ENCODE measurements at places on chromosomes 4 and X.

DNA sequence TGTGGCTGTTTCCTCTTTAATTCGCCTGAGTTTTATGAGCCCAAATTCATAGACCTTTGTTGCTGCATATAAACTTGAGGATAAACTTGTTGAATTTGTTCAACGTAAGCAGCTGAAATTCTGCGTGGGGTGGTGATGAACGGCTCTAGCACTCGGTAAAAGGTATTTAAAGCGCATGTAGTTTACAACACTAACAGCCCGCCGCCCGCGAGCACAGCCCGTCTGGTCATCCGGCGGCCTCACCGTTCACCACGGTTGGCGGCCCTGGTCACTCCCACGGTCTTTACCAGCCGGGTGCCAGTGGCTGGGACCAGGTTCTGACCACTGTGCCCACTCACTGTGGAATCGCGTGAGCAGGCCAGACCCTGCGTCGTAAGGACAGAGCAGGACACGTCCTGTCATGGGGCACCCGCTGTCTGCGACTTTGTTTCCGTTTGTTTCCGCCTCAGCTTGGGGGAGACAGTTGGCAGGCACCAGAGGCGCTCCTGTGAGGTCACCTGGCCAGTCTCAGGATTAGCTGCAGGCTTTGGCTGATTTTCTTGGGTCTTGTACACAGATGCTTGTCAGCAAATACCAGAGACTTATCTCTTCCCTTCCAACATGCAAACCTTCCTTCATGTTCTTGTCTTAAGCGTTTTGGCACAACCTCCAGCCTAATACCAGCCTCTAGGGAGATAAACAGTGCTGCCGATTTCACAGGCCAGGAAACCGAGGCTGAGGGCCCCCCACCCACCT is 36.8 kb upstream of the SPON2 start:
- DNase-seq, result no peak

GRCh38 chrX:55135171-55135570 is 46.4 kb downstream of the PAGE2 start:
- peak; percentile 19 for DNase-seq

GRCh38 chr4:183411291-183411861 is 33.1 kb upstream of the CDKN2AIP start:
- no peak for DNase-seq

DNA sequence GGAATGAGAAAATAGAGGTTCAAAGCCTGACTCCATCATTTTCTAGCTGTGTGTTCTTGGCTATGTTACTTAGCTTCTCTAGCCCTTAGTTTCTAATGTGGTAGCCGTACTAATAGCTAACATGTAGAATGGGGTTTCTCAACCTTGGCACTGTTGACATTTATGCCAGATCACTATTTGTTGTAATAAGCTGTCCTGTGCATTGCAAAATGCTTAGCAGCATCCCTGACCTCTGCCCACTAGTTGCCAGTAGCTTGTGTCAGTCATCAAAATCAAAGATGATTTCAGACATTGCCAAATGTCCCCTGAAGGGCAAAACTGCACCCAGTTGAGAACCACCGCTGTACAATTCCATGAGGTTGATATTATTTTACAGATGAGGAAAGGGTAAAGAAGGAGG is 18.3 kb upstream of the ADAMTS3 start:
- no peak for DNase-seq

DNA sequence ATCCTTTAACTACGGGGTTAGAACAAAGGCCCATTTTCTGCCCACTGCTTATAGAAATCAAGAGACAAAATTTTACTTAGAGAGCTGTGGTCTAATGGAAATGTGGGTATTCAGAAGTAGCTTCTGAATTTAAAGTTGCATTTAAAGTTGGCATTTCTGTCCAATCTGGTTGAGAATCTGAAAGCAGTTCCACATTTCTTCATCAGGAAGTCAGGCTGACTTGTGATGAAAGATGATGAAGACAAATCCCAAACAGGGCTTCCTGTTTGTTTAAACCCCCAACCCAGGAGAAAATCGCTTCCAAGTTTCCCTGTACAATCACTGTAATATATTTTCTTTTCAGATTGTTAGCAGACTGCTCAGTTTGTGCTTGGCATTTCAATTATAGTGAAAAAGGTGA is 345.3 kb downstream of the SPRY1 start:
- DNase-seq, result no peak

DNA sequence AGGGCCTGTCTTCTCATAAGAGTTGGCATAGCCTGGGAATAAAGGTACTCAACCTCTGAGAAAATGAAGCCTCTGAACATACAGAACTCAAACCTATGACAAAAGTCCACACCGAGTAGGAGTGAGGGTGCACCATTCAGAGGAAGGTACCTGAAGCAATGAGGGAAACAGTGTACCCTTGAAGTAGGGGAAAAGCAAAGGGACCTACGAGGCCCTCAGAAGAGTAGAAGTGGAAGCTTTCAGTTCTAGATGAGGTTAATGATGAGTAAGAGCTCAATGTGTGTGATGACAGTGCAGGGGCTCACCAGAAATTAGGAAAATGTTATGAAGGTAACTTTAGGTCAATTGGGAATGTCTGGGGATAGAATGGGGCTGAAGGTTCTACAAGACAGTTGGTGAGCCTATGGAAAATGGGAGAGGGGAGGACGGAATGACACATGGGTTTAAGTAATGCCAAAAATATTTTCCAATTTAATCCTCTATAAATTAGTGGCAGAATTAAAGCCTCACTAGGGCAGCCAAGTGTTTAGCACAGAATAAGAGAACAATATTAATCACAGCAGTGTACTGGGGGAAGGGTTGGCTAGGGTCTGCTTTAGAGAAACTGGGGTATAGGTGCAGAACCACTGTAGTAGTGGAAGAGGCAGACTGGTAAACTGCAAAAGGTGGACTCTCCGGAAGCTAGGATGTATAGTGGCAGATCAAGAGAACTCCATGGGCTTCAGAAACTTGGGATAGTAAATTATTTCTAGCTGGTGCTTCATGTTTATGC is 39.8 kb downstream of the RAB33A start:
- no peak for DNase-seq

GRCh38 chr4:164828955-164829354 is 48.0 kb upstream of the APELA start:
- DNase-seq, result no peak

DNA sequence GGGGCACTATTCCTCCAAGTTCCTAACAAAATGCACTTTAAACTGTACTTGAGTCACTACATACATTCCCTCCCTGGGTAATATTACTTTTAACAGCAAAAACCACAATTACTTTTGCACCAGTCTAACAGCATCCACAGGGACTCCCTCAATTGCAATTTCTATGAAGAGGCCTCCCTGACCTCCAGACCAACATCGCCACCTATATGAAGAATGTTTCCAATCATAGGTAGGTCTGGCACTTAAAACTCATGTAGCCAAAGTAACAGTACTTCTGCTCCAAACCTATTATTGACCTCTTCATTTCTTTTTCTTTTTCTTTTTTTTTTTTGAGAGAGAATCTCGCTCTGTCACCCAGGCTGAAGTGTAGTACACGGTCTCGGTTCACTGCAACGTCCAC is 15.6 kb downstream of the NR3C2 start:
- DNase-seq, result no peak

DNA sequence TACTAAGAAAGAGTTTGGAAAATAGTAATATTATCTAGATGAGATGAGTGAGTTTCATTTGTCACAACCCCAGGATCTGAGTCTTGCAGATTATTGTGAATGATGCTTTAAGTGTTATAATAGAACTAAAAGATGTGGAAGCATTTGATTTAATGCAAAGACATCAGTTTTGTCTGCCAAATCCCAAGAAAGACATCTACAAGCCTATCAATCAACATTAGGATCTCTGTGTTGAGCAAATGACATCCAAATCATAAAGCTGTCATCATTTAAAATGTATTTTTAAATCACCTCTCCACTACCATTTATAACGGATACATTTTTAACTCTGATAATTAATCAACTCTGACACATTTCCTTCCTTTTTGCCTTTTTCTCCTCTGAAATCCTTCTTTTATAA is 310.8 kb upstream of the SLIT2 start:
- no peak for DNase-seq

DNA sequence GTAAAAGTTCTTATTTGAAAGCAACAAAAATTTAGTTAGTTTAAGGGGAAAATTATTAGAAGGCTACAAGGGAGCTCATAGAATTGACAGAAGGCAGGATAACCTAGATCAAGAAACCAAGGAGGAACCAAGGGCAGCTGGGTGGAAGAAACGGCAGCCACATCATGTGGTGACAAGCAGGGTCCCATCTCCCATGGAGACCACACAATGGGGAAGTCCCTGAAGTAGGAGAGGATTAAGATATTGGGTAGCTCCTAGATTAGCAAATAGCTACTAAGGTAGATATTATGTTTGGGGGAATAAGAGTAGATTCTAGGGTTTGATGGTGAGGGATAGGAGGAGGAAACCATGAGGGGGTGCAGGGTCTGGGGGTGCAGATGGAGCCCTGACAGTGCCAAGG is 48.0 kb upstream of the TMEM154 start:
- no peak for DNase-seq

GRCh38 chr4:65007841-65008439 is 598.7 kb upstream of the TECRL start:
- no peak for DNase-seq

- no peak for DNase-seq
Measured at GRCh38 chr4:30744386-30744785, 24.2 kb downstream of the PCDH7 start.

DNA sequence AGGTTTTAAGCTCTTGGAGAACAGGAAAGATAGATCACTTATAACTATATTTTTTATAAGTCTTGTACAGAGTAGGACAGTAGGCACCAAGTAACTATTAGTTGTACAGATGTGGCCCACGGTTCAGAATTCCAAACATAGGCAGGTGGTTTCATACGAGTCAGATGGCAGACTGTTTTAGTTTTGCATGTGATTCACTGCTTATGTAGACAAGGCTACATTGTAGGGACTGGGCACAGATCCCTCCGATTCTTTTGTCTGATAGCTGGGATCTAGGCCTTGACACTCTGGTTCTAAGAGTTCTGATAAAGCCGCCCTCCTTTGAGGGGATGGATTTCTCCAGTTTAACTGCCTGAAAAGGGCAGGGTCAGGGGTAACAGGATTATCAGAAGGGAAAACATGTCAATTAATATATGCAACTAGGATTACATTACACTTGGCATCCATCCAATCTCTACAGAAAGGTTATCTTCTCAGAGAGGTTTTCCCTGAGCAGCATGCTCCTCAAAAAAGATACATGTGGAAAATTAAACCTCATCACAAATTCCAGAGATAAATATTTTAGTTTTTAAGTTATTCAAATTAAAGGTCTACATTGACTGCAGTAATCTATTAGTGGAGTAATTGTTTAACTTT is 87.8 kb downstream of the SPRY1 start:
- peak; percentile 50 for DNase-seq

- no peak for DNase-seq
Measured at GRCh38 chr4:11976726-11977263, 548.1 kb upstream of the HS3ST1 start.

GRCh38 chr4:152107736-152108500 is 347.1 kb upstream of the GATB start:
- DNase-seq, result no peak

DNA sequence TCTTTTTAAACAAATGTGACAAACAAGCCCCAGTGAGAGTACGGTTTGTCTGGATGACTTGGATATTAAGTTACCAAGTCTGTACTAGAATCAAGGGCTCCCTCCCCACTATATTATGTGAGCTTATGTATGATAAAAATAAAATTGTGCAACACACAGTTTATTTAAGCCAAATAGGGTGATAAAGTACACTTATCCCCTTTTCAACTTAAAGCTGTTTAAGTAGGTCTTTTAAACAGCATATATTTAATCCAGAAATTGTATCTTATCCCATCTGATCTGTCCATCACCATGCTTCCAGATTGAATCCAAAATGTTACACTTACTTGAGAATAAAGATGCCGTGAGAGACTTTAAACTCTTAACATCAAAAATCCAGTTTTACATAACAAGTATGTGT is 2.0 kb upstream of the KLHL34 start:
- DNase-seq, result no peak

- DNase-seq, result no peak
Measured at GRCh38 chrX:124820738-124821137, 474.4 kb downstream of the SH2D1A start.

DNA sequence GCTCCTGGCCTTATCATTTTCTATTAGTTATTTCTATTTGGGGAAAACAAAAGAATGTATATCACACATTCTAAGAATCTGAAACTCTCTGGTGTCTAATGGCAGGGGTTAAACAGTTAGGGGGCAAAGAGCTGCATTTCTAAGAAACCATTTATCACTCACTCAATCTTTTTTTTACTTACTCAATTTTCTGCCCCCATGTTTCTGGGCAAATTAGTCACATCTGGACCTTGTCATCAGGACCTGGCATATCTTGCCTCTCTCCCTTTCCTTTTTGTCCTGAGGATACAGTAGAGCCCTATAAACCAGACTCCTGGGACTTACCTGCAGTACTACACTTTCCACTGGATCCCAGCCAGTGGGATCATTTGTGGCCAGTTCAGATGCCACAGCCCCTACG is 89.1 kb downstream of the ANXA3 start:
- DNase-seq, result no peak

DNA sequence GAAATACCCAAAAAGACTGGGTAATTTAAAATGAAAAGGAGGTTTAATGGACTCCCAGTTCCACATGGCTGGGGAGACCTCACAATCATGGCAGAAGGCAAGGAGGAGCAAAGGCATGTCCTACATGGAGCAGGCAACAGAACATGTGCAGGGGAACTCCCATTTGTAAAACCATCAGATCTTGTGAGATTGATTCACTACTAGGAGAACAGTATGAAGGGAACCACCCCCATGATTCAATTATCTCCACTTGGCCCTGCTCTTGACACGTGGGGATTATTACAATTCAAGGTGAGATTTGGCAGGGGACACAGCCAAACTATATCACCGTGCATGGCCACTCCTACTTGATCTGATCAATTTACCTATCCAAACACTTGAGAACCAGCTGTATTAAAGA is 131.5 kb upstream of the LDB2 start:
- no peak for DNase-seq

DNA sequence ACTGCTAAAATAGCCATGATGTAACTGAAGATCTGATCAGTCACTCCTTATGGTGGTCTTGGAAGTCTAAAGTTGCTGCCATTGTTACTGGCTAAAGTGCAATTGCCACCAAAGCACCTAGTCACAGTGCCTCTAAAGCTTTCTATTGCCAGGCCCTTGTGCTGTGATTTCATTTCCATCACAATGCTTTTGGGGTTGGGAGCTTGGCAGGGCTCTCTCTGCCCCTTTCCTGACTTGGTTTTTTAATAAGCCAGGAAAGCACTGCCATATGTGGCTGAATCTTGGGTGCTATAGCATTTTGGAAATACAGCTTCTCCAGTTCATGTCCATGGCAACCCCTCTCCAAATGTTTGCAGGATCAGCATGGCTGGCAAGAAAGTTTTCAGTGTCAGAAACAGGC is 1712.4 kb upstream of the TENM3 start:
- no peak for DNase-seq

DNA sequence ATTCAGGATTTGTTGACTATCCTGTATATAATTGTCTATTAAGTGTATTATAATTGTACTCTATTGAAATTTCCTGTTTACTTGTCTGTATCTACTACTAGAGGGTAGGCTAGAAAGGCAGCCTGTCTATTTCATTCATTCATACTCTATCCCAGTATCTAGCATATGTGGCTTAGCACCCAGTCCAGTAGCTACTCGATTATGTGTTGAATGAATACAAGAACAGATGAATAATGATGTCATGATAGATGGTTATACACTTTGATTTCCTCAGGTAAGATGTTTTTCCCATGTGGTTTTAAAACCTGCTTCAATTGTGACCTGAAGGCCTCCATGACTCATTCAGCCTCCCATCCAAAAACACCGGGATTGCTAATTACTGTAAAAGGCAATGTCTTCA is 68.0 kb downstream of the IL21 start:
- no peak for DNase-seq

GRCh38 chr4:139779691-139780090 is 114.1 kb downstream of the MGST2 start:
- no peak for DNase-seq
